ENCODE measurements at places on chromosomes 5 and 9.

- DNase-seq = no peak
Measured at GRCh38 chr9:109440117-109440515, 58.0 kb downstream of the PTPN3 start.

DNA sequence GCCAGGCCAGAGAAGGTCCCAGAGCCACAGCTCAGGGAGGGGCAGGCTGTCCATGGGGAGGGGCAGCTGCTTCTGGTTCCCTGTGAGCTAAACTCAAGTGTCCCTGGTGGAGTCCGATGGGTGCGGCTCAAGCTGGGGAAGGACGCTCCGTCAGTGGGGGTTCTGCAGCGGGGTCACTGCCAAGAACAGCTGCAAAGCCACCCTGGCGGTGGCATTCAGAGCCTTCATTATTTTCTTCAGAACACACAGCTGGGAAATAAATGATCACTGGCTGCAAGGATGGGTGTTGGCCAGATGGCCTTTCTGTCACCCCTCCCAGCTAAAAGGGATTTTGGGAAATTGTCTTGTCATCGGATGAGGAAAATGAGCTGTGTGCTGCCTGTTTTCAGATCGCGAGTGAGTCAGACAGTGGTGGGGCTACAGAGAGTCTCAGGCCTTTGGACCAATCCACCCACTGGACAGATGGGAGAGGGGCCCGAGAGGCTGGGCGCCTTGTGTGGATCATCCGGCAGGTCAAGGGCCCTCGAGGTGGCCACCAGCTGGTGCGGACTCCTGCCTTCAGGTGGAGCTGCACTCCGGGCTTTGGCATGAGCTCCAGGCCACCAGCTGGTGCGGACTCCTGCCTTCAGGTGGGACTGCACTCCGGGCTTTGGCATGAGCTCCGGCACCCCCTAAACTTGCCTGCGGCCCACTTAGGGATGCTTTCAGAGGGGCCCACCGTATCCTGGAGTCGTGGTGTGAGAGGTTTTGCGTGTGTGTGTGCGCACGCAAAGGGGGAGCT lies 17.9 kb upstream of the GFPT2 start:
- DNase-seq = no peak

DNA sequence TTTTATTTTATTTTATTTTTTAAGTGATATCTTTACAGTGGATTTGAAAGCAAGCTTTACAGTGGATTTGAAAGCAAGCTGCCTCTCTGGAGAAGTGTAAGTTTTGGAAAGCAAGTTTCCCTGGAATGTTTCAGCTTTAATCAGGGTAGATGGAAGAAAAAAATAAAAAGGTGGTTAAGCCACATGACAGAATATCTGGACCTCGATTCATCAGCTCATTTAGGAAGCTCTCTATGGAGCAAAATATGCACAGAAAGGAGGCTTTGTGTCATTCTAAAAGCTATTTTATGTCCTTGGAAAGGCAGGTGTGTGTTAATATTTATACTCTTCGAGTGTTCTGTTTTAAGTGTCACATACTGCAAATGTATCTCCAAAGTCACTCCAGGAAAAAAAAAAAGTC lies 409.2 kb upstream of the KLF4 start:
- no peak for DNase-seq

- DNase-seq = no peak
Measured at GRCh38 chr5:168285696-168286095, 5.7 kb upstream of the WWC1 start.

DNA sequence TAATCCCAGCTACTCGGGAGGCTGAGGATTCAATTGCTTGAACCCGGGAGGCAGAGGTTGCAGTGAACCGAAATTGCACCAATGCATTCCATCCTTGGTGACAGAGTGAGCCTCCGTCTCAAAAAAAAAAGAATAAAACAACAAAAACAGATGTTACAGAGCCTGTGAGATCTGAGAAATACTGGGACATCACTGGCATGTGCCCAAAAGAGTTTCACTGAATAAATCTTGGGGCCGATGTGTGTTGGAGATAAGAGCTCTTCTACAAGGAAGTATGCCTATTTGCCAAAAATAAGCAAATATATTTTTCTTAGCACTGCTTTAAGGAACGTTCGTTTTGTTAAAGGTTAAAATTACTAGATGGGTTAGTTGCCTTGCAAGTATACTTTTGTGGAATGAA lies 55.1 kb downstream of the KIAA1958 start:
- DNase-seq = no peak

- no peak for DNase-seq
Measured at GRCh38 chr5:178467568-178468195, 122.5 kb downstream of the COL23A1 start.

GRCh38 chr5:121763665-121764064 lies 88.0 kb upstream of the FTMT start:
- no peak for DNase-seq

GRCh38 chr5:172944741-172945140 lies 14.5 kb upstream of the RPL26L1 start:
- DNase-seq = no peak

DNA sequence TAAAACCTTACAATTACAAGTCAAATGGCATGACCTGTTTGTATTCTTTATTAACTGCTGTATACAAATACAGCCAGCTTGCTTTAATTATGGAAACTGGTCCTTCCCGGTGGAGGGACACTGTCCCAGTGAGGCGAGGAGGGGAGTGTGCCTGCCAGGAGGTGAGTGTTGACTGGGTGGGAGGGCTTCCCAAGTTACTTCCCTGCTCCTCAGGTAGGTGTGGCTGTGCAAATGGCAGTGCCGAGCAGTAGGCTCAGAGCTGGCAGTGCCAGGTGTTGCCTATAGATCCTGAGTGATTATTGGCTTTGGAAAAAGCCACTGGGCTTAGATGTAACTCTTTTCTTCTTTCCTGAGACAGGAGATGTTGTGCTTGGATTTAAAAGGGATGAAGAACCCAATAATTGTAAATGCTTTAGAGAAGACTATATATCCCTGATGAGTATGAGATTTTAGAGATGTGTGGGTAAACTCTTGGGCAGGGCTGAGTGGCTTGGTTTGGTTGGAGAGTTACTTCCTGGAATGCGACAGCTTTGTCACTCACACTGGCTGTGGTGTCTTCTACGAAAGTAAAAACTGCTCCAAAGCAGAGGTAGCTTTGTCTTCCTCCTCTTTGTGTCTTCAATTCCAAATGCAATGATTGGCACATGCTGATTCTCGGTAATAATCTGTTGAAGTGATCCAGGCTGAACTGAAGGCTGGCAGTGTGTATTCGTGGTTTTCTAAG lies 43.7 kb downstream of the GLRX start:
- no peak for DNase-seq

DNA sequence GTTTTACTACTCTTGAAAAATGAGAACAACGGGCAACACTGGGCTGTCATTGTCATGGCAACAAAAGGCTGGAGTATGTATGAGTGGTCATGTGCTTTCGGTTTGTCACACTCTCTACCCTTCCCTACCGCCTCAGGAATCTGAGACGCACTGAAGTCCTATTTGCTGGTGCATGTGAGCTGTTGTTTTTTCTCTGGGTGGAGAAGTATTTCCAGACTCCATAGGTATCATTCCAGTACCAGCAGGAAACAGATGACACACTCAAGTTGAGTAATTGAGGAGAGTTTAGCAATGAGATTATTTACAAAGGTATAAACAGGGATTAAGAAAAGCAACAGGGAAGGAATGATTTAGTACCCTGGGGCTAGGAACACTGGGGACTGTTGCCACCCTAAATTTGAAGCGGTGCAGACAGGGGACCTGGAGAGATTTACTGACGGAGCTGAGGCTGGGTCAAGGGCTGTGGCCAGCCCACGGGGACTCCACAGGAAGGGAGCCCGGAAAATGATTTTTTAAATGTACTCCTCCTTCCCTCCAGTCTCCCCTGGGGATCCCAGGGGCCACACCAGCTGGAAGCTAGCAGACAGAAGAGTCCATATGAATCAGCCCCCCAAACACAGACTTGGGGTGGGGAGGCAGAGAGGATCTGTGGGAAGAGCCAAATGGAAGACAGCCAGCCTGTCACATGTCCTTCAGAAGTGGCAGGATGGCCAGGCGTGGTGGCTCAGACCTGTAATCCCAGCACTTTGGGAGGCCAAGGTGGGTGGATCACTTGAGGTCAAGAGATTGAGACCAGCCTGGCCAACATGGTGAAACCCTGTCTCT lies 13.2 kb upstream of the ZBTB43 start:
- no peak for DNase-seq

- DNase-seq = no peak
Measured at GRCh38 chr5:55966284-55966683, 28.5 kb downstream of the IL6ST start.

GRCh38 chr9:92180002-92180400 lies 64.8 kb upstream of the SPTLC1 start:
- DNase-seq = no peak

Measured in GOT3 (cell line).